Thyroid gland (tissue), 4 donors: ENCODE measurements at places on chromosomes 7 and 10.

- no peak for DNase-seq
Measured at GRCh38 chr10:71648933-71649320, 70.7 kb downstream of the C10orf105 start.

- no peak for DNase-seq
Measured at GRCh38 chr10:78383378-78384048, 349.9 kb downstream of the RPS24 start.

DNA sequence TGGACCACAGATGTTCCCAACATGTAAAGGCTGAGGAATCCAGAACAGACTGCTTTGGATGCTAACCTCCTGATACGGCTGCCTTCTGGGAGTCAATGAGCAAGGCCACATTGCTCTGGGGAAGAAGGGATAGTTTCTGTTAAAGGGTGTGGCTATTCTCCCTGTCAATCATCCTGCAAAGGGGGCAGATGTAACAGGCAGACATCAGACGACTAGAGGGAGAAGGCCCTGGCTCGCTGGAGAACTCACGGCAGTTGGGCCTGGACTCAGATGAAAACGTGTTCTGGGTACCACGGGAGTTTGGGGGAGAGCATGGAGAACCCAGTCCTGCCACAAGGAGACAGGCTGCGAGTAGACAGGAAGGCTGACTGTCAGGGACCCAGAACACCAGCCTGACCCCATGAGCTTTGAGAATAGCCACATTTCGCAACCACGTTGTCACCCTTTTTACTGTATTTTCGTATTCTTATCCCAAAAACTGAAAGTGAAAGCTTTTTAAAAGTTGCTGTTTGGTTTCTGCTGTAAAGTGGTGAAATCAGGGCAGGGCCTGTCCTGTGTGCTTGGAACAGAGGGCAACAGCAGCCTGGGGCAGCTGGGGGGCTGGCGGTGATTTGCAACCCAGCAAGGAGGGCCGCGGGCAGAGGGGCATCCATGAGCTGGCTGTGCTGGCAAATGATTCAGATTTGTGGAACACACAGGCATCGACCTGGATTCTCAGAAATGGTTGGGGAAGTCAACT, 95.3 kb downstream of the MYOF start:
- no peak for DNase-seq

- DNase-seq: no peak
Measured at GRCh38 chr10:96310321-96310669, 6.1 kb downstream of the DNTT start.

- DNase-seq: no peak
Measured at GRCh38 chr10:113179265-113179664, 229.2 kb downstream of the TCF7L2 start.

DNA sequence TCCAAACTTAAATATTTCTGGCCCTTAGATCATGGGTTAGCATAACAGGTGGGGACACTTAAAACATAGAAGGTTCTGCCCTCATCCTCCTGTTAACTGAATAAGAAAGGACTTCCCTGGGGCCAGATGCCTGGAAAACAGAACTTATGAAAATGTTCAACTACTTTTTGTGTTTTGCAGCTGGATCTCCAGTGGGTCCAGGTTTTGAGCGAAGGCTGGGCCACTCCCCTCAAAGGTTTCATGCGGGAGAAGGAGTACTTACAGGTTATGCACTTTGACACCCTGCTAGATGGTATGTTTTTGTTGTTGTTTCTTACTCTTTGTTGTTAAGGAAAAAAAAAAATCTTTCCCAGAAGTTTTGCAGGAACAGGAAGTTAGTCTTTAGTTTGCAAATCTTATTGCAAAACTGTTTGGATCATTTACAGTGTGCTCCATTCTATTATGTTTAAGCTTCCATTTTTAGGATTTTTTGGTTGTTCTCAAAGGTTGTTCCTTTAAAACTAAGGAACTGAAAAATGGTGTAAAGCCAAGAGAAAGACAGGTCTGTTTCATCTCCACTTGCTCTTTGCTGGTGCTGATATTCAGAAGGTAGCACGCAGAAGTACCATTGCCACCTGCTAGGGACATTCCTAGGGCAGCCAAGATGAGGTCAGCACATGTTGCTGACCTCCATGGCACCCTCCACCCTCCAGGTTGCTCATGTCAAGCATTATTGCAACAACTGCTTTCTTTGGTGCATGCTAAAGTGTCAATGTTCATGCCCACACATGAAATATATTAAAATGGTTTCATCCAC, 56.1 kb downstream of the PAPSS2 start:
- DNase-seq: no peak

DNA sequence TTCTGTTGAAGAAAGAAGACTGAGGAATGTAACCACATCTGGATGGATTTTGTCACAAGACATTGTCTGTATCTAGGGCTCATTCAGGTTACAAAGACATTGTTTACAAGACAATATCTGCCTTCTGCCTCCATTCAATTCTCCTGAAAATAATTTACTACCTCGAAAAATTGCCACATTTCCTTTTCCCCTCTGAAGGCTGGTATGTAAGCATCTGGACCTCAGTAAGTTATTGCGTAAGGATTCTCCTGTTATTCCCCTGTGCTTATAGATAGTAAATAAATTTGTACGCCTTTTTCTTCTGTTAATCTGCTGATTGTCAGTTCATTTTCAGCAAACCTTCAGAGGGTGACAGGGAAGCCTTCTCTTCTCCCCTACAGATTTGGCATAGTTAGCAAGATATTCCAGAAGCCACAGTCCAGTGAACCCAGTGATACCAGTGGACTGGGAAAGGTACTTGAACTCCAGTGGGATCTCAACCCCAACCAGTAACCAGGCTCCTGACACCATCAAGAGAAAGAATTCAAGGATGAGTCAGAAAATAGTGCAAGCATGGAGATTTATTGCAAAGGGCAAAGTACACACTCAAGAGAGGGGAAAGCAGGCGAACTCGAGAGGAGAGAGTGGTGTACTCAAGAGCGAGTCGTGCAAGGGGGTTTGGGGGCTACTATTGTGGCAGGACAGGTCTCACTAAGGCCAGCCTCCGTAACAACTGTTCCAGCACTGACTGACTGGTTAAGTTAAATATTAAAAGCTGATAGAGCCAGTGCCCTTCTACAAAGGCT, 706.9 kb upstream of the GHITM start:
- DNase-seq: no peak

DNA sequence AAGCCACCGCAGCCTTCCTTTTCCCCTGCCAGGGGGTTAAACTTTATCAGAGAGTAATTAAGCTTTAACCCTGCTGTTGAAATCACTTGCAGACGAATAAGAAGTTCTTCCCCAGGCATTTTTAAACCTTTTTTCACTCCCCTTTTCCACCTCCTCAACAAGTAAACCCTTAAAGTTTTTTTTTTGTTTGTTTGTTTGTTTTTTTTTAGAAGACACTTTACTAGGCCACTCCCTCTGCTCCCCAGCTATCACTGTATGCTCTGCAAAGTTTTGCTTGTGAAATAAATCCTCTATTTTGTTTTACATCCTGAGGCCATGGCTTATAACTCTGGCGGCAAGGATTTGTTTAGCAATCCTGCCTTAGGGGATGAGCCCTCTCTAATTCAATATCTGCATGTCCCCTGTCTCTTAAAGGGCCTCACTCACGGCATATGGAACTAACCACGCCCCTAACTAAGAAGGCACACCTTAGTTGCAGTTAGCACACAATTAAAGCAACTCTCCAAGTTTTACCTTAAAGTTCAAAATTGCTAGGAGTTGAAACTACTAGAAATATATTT, 1354.7 kb upstream of the LRRTM3 start:
- no peak for DNase-seq

- DNase-seq: no peak
Measured at GRCh38 chr10:5818894-5819293, 5.7 kb upstream of the GDI2 start.

- DNase-seq: peak; percentile 62
Measured at GRCh38 chr10:72277340-72277995, 3.7 kb downstream of the DDIT4 start.
